Fibroblast of skin of scalp (primary cell): ENCODE measurements at places on chromosomes 1 and 21.

- no peak for DNase-seq
Observed at GRCh38 chr1:230211436-230212145, 144.6 kb downstream of the GALNT2 start.

DNA sequence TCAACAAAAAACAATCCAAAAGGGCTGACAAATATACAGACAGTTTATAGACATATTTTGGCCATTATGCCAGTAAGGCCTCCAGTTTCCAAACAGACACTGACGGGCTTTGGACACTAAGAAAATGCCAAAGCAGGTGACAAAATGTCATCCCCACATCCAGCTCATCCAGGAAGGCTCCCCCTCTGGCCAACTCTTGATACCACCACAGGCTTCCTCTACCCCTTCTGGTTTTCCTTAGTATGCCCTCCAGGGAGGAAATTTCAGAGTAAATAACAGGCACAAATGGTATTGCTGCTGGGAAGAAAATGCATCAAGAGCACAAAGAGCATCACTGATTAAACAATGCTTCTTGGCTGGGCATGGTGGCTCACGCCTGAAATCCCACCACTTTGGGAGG lies 225.3 kb downstream of the VAV3 start:
- no peak for DNase-seq

DNA sequence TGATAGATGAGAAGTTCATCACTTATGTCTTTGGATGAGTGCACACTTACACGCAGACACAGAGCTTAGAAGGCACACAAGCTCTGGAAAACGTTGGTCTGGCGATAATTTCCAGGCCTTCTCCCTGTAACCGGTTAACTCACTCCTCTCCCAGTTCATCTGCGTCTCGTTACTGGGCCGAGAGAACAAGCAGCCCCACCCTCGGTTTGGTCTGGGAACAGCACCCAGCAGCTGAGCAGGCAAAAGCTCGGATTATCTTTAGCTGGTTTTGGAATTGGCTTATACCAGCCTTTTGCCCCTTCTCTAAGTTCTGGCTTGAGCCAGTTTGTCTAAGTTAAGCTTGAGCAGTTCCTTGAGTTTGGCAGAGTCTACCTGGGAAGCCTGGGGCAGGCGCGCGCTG lies 27.3 kb upstream of the COL6A1 start:
- DNase-seq: peak; percentile 63

DNA sequence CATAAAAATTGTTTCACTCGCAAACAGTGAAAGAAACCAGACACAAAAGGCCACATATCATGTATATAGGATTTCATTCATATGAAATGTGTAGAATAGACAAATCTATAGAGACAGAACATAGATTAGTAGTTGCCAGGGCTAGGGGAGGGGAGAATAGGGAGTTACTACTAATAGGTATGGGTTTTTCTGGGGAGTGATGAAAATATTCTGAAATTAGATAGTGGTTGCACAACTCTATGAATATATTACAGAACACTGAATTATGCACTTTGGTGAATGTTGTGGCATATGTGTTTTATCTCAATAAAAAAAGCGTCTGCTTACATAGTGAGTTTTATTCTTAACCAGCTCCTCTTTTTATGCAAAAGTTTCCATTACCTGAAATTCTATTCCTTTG lies 21.6 kb downstream of the SYT14 start:
- no peak for DNase-seq

GRCh38 chr1:67401443-67401842 lies 28.8 kb downstream of the SERBP1 start:
- no peak for DNase-seq

DNA sequence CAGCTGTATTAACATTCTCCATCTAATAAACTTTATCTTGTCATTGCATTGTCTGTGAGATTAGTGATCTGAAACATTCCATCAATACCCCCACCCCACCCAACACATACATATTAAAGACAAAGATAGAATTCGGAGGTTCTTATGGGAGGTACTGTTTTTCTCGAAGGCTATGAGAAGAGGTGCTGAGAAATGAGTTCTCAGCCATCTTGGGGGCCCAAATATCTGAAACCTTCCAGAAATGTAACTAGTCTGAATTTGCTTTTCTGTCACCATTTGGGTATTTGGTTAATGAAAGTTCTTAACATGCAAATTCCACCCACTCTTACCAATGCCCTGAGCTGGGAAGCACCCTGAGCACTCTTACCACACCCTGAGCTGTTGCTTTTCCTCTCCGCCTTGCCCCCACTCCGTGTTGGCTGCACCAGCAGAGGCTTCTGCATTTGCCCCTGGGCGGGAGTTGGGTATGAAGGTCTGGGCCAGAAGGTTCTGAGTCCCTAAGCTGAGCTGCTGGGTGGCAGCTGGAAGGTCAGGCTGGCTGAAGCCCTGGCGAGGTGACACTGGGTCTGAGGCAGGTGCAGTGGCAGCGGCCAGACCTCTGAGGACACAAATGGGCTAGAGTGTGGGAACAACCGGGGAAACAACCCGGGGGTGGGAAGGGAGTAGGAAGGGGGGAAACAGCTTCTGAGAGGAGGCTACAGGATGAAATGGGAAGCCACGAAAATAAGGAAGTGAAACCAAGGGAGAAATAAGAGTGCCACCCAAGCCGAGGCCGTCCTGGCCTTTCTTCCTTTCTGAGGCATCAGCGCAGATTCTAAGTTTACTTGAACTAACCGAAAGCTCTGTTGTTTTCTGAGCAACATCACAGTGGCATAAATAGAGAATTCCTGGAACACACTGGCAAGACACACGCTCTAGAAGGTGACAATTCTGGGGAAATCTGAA lies 26.3 kb upstream of the IER5 start:
- no peak for DNase-seq

DNA sequence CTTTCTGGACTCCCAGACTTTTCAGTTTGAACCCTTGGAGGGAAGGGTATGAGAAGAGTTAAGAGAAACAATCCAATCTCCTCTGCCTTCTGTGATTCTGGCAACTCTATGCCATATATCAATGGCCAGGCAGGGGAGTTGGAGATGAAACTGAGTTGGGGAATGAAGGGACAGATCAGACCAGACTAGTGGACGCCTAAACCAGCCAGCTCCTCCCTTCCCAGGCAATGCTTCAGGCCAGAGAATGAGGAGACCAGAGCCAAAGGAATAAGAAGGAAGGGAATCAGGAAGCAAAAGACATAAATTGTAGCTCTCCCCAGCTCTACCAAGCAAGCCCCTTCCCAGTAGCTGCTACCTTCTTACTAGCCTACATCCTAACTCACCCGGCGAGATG lies 22.7 kb downstream of the PLEKHA6 start:
- DNase-seq: no peak

DNA sequence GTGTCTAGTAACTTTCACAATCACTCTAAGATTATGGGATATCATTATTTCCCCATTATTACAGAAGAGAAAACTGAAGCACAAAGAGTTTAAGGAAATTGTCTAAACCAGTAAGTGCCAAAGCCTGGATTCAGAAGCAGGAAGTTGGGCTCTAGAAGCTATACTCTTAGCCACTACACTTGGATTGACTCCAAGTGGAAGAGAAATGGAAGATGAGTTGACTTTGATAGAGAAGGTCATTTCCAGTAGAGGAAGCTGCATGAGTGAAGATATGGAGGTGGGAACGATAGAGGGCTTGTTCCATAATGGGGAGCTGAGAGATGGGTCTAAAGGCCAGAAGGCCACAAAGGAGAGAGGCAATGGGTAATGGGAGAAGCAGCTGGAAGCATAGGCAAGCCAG lies 11.7 kb upstream of the TDRD10 start:
- DNase-seq: no peak

- peak; percentile 94 for DNase-seq
Observed at GRCh38 chr1:8097077-8097799, 71.1 kb upstream of the ERRFI1 start.

GRCh38 chr1:85343612-85344255 lies 67.3 kb upstream of the BCL10 start:
- DNase-seq: peak; percentile 88

- peak; percentile 90 for DNase-seq
Observed at GRCh38 chr1:98920441-98921110, 84.1 kb downstream of the PLPPR5 start.

- DNase-seq: no peak
Observed at GRCh38 chr1:4803335-4803734, 148.9 kb downstream of the AJAP1 start.

DNA sequence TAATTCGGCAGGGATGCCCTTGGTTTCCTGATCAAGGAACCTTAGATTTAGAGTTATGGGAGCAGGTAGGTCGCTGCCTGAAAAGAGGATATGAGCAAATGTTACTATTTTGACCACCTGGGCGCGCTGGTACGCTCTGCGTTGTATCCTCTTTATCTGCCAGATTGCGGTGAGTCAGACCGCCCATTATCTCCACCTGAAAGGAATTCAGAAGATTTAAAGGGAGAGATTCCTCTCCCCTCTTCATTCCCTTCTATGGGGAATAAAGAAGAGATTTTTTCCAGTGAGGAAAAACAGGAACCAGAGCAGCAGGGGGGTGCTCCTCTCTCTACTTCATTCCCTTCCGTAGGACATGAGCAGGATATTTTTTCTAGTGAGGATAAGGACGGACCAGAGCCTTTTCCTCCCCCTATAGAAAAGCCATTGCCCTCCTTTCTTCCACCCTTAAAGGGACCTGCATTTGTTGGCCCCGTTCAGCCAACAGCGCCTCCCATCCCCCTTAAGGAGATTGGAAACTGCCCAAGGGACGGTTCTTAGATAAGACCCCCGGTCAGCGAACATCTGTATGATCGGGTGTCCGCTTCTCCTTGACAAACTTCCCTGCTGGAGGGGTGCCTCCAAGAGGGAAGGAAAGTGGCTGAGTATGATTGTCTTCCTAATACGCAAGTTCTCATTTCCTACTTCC lies 34.1 kb downstream of the CLCA1 start:
- no peak for DNase-seq

- DNase-seq: no peak
Observed at GRCh38 chr1:96934282-96934681, 212.7 kb downstream of the PTBP2 start.

DNA sequence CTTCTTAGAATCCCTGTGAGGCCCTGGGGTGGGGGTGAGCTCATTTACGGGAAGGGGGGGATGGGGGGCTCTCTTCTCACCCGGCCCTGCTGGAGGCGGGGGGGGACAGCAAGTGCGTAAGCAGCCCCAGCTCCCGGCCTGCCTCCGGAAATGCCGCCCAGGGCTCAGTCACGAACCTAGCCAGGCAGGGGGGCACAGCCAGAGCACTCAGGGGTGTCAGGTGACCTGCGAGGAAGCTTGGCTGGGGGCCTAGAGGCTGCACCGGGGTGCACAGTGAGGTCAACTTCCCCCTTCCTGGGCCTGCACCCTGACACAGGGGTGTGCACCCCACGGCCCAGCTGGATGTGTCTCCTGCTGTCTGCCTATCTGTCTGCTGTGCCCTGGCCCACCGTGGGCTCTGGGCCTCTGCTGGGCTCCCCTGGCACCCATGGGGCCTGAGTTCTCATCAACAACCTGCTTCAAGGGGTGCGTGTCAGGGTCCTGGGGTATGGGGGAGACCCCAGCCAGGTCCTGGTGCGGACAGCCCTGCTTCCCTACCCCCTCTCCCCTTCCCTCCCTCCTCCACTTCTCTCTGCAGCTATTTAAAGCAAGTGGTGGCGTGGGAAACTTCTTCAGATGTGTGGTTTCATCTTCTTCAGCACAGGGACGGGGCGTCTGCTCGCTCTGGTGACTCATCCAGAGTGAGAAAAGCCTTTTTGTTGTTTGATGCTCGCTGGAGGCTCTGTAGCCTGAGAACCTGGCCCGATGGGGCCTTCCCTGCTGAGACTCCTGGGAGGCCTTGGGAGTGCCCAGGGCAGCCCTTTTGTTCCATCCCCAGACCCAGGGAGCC lies 92.5 kb upstream of the RUNX3 start:
- DNase-seq: peak; percentile 98
